PC-3 (cell line): ENCODE measurements at places on chromosomes 12 and 14. TPM values are rescaled to one million over a fixed set of nuclear protein-coding genes. Genes with fewer than 3 reads are reported as not detected.

Gene DPPA3
- total RNA-seq = not detected in 2 replicates

Gene CLEC14A
- not detected in 2 replicates for total RNA-seq

DNA sequence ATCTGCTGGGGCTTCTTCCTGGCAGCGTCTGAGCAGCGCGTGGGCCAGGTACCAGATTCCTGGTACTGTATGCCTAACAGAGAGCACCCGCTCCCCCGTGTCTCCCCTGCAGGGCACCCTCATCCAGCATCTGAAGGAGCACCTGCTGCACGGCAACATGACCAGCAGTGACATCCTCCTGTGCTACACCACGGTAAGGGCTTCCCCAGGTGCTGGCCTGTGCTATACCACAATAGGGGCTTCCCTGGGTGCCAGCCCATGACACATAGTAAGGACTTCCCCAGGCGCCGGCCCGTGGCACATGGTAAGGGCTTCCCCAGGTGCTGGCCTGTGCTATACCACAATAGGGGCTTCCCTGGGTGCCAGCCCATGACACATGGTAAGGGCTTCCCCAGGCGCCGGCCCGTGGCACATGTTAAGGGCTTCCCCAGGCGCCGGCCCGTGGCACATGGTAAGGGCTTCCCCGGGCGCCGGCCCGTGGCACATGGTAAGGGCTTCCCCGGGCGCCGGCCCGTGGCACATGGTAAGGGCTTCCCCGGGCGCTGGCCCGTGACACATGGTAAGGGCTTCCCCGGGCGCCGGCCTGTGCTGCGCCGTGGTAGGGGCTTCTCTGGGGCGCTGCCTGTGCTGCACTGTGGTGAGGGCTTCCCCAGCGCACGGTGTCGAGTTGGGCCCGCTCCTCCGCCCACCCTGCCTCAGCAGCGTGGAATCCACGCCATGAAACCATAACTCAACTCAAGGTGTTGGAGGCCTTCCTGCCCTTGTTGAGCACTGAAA lies 49.3 kb downstream of the AACS start:
- no peak overlapping the region for H3K4me3 ChIP-seq
- H3K36me3 ChIP-seq = peaks cover 41% of the 10 kb centered on the region
- no peaks in the 10 kb centered on the region for H3K27me3 ChIP-seq
- no peak overlapping the region for H3K27ac ChIP-seq

Gene OR4E2
- not detected in 2 replicates for total RNA-seq

- no peak for DNase-seq
- no peaks in the 10 kb centered on the region for H3K27me3 ChIP-seq
- no peak overlapping the region for H3K4me3 ChIP-seq
These were observed 268.2 kb upstream of the ATP2B1 start for GRCh38 chr12:89976866-89977265.

- H3K27ac ChIP-seq = no peak overlapping the region
- H3K27me3 ChIP-seq = no peaks in the 10 kb centered on the region
- peaks cover 21% of the 10 kb centered on the region; the same call in 1 of the 2 replicates for H3K36me3 ChIP-seq
- no peak for DNase-seq
These were observed 75.7 kb downstream of the PLEKHG7 start for GRCh38 chr12:92778525-92778924.

DNA sequence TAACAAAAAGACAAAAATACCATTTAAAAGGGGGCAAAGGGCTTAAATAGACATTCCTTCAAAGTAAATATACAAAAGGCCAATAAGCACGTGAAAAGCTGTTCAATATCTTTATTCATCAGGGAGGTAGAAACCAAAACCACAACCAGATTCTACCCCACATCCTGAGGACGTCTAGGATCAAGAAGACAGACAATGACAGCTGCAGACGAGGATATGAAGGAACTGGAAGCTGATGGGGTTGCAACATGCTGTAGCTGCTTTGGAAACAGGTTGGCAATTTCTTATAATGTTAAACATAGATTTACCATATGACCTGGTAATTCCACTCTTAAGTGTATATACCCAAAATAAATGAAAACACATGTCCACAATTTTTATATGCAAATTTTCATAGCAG lies 85.1 kb upstream of the C14orf180 start:
- H3K4me3 ChIP-seq = no peak overlapping the region
- H3K27ac ChIP-seq = no peak overlapping the region

GRCh38 chr12:39887856-39888255 lies 218.0 kb downstream of the SLC2A13 start:
- H3K36me3 ChIP-seq = no peaks in the 10 kb centered on the region
- no peaks in the 10 kb centered on the region for H3K4me1 ChIP-seq
- H3K27ac ChIP-seq = no peak overlapping the region
- no peak overlapping the region for H3K4me3 ChIP-seq
- no peaks in the 10 kb centered on the region for H3K27me3 ChIP-seq

Gene MSRB3
- 4.5 and 5.9 TPM in 2 replicates for total RNA-seq
